ENCODE measurements at places on chromosomes 16 and 17.

DNA sequence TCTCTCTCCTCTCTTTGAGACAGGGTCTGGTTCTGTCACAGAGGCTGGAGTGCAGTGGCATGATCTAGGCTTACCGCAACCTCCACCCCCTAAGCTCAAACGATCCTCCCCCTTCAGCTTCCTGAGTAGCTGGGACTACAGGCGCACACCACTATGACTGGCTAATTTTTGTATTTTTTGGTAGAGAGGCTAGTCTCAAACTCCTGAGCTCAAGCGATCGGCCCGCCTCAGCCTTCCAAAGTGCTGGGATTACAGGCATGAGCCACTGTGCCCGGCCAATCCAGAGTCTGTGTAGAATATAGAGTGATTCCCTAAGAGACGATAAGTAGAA is 65.8 kb upstream of the RPH3AL start:
- no peak for DNase-seq

- DNase-seq, result no peak
These were observed 2.9 kb upstream of the KANSL1 start for GRCh38 chr17:46195939-46196716.

- DNase-seq, result peak; percentile 64
These were observed 90.5 kb downstream of the SEC14L1 start for GRCh38 chr17:77231076-77231871.

GRCh38 chr17:76263896-76264295 is 1.3 kb upstream of the UBALD2 start:
- DNase-seq, result no peak

- no peak for DNase-seq
These were observed 240.3 kb upstream of the GSE1 start for GRCh38 chr16:85372627-85373372.

- DNase-seq, result no peak
These were observed 42.3 kb downstream of the ABCC12 start for GRCh38 chr16:48113471-48113870.

DNA sequence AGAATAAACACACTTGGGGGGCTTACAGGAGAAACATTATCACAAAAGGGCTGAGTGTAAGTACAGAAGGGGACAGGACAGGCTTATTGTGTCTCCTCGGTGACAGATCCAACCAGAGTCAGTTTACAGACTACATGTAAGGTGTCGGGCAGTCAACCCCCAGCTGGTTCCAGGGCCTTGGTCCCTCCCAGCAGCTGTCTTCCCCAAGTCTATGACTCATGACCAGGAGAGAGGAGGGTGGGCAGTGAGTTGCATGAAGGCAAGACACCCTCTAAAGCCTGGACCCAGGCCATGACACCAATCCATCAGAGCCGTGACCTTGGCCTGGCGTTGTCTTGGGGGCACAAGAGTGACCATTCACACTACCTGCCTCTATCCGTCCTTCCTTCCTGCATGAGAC is 276.2 kb upstream of the CCL2 start:
- DNase-seq, result no peak

DNA sequence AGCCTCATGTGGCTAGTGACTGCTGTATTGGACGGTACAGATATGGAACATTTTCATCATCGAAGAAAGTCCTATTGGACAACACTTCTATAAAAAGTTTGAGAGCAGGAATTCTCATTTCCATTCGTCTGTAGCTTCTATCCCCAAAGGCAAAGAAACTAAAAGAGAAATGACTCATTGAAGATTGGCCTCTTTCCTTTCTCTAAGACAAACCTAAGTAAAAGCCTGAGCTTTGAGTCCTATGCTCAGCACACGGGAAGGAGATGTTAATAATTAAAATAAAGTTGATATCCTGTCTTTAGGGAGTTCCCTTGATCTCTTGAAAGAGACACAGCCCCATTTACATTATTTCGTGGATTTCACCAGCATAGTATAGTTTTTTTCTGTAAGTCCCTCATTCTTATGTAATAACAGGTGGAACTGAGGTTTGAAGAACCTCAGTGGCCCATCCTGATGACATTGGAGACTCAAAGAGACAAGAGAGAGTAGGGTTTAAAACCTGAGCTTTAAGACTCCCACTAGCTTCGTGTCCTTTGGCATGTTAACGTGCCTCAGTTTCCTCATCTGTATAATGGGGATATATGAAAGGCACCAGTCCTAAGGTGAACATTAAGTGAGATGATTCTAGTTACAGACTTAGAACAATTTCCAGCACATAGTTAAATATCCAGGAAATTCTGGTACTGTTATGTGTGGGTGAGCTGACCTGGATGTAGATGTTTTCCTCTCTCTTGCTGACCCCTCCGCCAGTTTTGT is 174.0 kb downstream of the IRX3 start:
- DNase-seq, result no peak

DNA sequence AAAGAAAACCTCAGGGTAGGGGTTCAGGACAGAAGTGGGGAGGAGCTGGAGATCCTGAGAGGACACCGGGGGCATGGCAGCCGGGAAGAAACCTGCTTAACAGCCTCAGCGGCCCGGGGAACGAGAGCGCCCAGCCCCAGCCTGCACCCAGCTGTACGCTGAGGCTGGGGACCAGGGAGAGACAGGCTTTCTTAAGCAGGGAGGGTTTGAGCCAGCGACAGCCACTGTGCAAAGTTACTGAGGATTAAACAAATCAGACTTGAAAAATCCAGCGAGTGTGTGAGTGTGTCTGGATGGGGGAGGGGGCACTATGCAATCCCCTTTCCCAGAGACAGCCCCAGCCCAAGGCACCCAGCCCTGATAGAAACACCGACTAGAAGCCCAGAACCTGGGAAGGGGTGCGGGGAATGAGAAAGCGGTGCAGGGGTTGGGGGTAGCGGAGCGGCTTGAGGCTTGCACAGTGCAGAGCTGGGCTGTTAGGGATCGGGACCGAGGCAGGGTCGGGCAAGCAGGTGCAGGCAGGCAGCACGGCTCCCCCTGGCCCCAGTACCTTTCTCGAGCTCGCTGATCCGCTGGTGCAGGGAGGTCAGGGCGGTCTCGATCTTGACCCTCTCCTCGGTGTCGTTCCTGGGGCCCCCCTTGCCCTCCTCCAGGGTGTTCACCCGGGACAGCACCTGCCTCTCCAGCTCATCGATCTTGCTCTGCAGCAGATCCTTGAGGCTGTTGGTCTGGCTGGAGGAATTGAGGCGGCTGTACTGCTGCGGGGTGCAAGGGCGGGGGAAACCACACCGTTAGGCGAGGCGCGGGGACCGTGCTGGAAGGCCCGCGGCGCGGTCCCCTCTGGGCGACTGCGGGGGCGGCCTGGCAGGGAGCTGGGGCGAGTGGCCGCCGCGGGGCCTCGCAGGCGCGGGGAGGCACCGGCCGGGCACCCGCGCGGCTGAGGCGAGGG is 1.2 kb downstream of the NPTX1 start:
- no peak for DNase-seq

- no peak for DNase-seq
These were observed 578 bp downstream of the AOC2 start for GRCh38 chr17:42844761-42845555.

GRCh38 chr16:23724096-23724784 is 11.2 kb upstream of the ERN2 start:
- DNase-seq, result no peak
